DMS79 treated with DMSO at 0.1 percent for 48 hours (cell line): ENCODE measurements at places on chromosomes 1 and 21.

DNA sequence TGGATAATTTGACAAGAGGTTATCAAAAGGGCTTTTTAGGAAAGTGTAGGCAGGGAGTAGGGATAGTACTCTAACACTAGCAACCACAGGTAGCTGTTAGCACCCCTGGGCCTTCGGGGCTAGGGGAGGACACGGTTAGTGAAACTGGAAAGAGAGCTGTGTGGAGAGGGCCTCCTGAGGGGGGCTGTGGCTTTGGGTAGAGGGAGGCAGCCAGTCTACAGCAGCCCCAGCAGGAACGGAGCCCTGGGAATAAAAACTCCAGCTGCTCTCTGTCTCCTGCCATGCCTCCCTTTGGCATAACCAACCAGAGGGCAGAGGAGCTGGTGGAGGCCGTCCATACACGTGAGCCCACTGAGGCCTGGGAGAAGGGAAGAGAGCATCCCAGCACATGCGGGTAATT lies 223.2 kb downstream of the FOXD2 start:
- peak; percentile 94 for DNase-seq

DNA sequence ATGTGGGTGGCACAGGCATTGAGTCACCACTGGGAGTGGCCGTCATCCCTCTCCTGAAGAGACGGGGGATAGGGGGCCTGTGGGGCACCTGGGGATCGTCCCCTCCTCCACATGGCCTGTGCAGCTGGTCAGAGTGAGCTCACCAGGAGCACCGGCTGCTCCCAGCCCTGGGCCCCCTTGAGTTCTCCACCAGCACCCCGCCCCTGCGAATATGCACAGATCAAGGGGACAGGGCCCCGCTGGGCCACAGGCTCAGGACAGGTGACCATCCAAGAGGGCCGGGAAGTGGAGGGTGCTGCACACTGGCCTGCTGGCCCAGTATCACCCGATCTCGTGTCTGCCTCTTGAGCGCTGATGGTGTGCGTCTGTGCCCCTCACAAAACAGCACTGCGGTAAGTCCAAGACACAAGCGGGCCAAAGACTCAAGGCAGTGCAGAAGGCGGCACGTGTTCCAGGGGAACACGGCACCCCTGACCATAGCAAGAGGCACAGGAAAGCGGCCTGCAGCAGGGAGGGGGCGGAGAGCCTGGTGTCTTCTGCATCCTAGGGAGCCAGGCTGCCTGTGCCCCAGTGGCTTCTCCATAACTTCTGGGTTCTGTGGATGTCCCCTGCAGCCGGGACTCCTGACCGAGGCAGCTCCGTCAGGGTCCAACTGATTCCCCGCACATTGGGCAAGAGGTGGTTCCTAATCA lies 18.1 kb upstream of the TSPEAR start:
- no peak for DNase-seq

GRCh38 chr1:162179121-162179520 lies 109.6 kb downstream of the NOS1AP start:
- no peak for DNase-seq

GRCh38 chr1:189834813-189835212 lies 642.9 kb downstream of the BRINP3 start:
- no peak for DNase-seq

GRCh38 chr1:61322008-61322744 lies 239.8 kb downstream of the NFIA start:
- no peak for DNase-seq

GRCh38 chr1:168513656-168514404 lies 30.0 kb downstream of the XCL2 start:
- DNase-seq: no peak

DNA sequence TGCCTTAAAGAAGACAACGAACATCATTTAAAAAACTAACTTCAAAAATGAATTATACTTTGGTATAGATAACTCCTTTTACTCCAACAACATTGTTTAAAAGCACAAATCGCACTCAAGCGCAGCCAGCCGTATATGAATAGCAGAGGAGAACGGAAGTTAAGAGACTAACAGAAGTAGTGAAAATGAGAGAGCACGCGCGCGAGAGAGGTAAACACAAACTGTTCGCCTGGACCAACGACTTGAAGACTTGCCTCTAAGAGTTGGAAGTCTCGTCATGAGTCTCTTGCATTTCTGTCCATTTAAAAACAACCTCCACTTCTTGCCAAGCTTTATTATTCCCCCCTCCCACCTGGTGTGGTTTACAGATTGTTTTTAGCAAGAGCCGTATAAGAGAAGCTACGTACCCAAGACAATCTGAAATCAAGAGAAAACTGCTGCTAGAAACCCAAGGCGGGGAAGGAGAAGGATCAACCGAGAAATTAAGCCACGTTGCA lies 479 bp downstream of the SELENOF start:
- peak; percentile 79 for DNase-seq

GRCh38 chr1:167643441-167643840 lies 13.4 kb downstream of the RCSD1 start:
- DNase-seq: no peak

DNA sequence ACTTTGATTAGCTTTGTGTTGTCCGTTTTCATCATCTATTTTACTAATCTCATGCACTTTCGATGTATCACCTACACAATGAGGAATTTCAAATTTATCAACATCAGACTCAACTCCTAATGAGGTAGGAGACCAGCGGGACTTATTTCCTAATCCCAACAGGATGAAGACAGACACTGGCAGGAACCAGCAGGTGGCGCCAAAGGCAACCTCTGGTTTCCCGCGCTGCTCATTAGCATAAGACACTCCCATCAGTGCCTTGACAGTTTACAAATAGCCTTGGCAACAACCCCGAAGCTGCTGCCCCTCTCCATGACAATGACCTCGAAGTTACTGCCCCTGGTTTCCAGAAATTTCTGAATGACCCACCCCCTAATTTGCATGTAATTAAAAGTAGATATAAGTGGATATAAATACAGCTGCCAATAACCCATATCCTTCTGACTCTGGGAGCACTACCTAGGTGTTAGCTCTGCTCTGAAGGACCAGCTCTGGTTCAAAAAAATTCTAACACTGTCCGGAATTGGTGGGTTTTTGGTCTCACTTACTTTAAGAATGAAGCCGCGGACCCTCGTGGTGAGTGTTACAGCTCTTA lies 974.8 kb downstream of the ADGRL2 start:
- DNase-seq: no peak

DNA sequence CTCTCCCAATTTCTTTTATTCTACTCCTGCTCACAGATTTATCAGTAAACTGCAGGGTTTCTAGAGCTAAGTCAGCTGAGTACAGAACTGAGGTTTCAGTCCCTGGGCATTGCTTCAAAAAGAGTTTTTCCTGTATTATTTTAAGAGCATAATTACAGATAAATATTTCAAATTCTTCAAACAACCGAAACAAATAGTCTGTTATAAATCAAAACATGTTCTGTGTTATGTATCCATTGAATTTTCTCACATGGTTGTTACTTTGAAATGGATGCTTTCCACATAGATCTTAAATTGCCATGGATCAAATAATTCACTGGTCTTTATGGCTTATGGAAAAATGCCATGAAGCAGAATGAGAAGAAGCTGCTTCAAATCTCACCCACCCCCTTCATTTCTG lies 64.5 kb downstream of the LRRC8C start:
- DNase-seq: no peak

- DNase-seq: peak; percentile 18
These were observed 193.3 kb upstream of the SNX7 start for GRCh38 chr1:98468111-98468717.

GRCh38 chr1:210250998-210251679 lies 18.5 kb downstream of the SERTAD4 start:
- peak; percentile 89 for DNase-seq

- DNase-seq: no peak
These were observed 4.8 kb upstream of the MMEL1 start for GRCh38 chr1:2637442-2638145.

GRCh38 chr1:79695138-79695537 lies 688.6 kb upstream of the ADGRL4 start:
- DNase-seq: no peak

GRCh38 chr1:221683681-221684080 lies 58.2 kb downstream of the DUSP10 start:
- DNase-seq: no peak

DNA sequence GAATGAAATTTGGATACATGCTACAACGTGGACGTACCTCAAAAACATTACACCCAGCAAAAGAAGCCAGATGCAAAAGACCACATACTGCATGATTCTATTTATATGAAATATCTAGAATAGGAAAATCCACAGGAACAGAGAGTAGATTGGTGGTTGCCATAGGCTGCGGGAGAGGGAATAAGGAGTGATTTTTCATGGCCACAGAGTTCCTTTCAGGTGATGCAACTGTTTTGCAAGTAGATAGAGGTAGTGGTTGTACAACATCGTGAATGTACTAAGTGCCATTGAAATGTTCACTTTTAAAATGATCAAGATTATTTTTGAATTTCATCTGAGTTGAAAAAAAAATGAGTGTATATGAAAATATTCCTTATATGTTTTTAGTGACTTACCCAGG lies 115.3 kb upstream of the RUNX1 start:
- DNase-seq: no peak

- DNase-seq: no peak
These were observed 34.9 kb downstream of the AHDC1 start for GRCh38 chr1:27569088-27569460.

DNA sequence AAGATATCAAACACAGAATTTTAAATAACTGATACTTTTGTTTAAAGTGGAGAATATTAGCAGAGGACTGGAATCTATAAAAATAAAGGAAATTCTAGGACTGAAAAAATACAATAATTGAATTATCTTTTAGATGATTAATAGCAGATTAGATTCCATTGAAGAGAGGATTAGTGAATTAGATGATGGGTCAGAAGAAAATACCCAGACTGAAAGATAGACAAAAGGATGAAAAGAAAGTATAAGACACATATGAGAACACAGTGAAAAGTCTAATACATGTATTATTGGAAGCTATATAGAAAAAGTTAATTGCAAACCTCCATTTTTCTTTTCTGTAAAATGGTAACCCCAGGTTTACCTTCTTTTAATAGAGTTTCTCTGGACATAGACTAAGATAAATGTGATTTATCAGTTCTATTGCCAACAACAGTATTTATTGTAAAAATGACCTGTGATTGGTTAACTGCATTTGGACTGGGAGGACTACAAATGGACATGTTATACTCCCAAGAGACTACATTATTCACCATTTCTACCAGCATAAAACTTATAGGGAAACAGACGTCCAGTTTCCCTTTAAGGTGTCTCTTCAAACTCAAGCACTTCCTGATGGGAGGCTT lies 11.0 kb downstream of the PRKAA2 start:
- DNase-seq: no peak

DNA sequence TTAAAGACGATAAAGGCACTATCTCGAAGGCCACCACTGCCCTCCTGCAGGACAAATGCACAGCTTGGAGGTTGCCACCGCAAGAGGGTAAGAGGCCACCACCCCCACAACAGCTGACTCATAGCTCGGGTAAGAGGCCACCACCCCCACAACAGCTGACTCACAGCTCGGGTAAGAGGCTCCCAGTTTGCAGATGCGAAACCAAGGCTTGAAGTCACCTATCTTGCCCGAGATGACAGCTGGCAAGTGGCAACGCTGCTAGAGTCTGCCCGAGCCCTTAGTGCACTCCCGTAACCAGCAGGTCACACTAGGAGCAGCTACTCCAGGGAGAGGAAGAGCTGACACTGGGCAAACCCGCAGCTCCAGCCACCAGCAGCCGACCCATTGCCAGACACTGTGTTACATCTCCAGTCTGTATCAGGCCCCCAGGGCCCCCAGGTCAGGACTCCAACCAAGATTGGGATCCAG lies 17.1 kb upstream of the SPSB1 start:
- peak; percentile 11 for DNase-seq

DNA sequence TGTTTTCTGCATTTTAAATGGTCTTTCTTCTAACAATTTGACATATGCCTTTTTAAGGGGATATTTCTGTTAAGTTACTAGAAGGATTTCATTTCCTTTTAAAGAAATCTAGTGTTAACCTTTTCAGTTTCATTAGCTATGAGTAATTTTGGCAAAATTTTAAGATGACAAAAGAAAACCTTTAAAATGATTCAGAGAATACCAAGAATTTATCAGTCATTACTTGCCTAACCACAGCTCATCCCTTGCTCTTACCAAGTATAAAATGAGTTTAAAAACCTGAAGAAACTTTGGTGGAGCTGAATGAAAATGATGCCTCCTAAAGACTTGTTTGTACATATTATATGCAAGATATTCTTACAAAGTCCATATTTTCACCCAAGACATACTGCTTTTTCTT lies 101.7 kb downstream of the NEK7 start:
- no peak for DNase-seq

DNA sequence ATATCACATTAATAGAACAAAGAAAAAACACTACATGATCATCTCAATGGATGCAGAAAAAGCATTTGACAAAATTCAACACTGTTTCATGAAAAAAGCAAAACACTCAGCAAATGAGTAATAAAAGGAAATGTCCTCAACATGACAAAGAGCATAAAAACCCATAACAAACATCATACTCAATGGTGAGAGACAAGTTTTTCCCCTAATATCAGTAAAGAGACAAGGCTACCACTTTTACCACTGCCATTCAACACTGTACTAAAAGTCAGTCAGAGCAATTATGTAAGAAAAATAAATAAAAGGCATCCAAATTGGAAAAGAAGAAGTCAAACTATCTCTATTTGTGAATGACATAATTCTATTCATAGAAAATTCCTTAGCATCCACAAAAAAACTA lies 64.3 kb downstream of the ZNF644 start:
- no peak for DNase-seq

DNA sequence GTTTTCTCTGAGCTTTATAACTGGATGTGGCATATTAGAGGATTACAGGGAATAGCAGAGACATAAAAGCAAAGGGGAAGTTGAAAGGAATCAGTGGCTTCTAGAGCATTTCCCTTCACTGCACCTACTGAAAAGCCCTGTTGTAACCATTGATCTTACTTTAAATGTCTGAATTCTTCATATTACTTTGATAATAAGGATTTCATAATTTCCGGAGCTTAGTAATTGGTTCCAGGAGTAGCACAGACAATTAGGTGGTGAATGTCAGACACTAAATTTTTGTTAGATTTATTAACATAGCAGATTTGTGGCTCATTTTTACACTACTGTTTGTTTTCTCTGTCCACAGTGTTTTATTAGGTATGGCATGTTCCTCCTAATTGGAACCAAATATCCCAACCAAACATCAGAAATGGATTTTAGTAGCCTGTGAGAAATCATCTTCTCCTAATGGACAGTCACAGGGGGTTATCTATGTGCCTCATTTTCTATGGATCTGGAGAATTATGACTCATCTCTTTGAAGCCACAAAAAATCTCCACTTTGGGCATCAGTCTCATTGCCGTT lies 100.5 kb downstream of the GIPC2 start:
- no peak for DNase-seq

- DNase-seq: no peak
These were observed 217.7 kb downstream of the RERE start for GRCh38 chr1:8599646-8600212.

- no peak for DNase-seq
These were observed 39.7 kb downstream of the UBE2U start for GRCh38 chr1:64242895-64243756.
